ENCODE measurements at places on chromosomes 4 and X.

- DNase-seq: peak; percentile 44
Observed at GRCh38 chr4:110854021-110854678, 231.3 kb upstream of the PITX2 start.

- no peak for DNase-seq
Observed at GRCh38 chrX:153778684-153779101, 2.1 kb upstream of the SRPK3 start.

- DNase-seq: no peak
Observed at GRCh38 chrX:1535241-1536041, 1.5 kb downstream of the P2RY8 start.

DNA sequence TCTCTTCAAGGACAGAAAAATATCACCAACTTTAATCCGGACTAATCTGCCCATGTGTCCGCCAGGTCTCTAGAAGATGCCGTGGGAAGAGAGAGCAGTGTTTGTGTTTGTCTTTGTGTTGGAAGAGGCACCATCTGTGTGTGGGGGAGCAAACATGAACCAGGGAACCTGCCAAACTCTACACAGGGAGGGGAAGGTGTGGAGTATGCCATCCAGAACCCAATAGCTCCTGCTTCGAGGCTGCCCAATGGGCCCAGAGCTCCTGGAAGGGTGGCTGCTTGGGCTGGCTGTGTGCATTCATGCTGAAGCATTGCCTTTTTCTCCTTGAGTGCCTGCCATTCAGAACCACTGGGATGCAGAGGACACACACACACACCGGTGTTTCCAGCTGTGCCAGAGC is 536.2 kb downstream of the MID1IP1 start:
- no peak for DNase-seq

DNA sequence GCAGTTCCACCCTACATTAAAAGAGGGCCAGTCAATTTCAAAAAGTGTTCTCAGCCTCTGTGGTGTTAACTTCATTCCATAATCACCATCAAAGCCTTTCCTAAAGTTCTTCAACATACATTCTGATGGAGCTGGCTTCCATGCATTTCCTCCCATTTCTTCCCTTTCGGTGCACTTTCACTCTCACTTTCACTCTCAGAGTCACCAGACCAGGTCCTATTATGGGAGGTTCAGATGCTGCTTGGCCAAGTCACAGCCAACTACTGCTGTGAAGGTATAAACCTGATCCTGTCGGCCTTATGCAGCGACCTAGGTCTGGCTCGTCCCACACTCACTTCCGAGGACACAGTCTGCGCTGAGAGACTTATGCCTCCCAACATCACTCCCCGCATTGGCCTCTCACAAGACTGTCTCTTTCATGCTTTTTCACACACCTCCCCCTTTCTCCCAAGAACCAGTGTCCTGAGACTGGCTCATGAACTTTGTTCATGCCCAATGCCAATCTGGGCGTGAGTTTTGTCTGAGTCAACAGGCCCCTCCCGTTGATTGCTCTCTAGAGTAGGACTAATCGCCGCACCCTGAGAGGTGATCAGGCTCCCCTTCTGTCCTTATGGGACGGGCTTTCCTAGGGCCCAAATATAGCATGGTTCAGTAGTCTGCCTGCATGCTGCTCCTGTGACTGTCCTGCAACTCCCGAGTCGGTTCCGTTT is 60.8 kb upstream of the XAGE1B start:
- no peak for DNase-seq

GRCh38 chr4:93495346-93495745 is 333.2 kb upstream of the ATOH1 start:
- DNase-seq: no peak

GRCh38 chr4:56976837-56977320 is 527 bp downstream of the NOA1 start:
- peak; percentile 49 for DNase-seq

- DNase-seq: peak; percentile 84
Observed at GRCh38 chr4:108168671-108169523, at the start of gene LEF1. Gene LEF1, minus strand, starts transcription at chr4:108168932. Its CDS starts 1,165 bp downstream, at chr4:108167767.

DNA sequence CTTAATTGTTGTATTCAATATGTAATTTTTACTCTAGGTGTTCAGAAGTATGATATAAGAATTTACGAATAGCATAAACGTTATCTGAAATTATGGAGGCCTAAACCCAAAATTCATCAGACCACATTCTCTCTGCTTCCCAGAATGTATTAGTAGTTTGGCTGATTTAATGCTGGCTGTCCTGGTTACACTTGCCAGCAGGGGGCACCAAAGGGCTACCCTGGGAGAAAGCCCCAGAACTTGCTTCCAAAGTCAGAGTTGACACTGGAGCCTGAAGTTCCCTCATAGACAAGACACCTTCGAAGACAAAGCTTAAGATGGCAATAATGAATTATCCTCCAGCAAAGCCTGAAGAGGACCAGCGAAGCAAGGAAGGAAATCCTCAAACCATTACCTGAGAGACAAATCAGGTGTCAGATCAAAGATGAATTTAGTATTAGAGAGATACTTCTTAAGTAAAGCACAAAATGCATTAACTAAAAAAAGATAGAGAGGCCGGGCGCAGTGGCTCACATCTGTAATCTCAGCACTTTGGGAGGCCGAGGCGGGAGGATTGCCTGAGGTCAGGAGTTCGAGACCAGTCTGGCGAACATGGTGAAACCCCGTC is 11.3 kb upstream of the ANOS1 start:
- peak; percentile 44 for DNase-seq

DNA sequence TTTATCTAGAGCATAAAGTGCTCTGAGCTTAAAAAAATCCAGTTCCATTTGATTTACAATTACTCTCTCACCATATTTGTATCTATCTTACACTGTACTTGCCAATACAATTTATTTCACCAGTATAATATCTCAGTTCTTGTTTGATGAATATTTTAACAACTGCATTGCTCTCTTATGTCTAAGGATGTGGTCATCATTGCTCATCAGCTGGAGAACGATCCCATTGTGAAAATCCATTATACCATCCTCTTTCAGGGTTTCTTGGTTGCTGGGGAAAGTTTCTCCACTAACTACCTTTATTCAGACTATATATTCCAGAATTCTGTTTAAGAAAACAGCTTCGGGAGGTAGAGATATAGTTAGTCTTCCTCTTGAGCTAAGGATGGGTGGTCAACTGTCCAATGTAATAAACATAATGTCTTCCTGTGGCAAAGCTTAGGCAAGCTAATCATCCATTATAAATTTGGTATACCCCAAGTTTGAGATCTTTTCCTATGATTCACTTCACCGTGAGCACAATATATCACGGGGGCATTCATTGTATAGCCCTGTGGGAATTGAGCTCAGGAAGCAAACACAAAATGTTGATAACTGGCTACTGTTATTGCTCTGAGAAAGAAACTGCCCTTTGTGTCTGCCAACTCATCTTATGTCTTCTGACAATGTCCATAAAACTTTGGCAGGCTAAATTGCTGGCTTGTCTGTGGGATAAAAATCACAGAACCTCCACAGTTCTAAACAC is 2361.9 kb downstream of the ARAP2 start:
- no peak for DNase-seq

DNA sequence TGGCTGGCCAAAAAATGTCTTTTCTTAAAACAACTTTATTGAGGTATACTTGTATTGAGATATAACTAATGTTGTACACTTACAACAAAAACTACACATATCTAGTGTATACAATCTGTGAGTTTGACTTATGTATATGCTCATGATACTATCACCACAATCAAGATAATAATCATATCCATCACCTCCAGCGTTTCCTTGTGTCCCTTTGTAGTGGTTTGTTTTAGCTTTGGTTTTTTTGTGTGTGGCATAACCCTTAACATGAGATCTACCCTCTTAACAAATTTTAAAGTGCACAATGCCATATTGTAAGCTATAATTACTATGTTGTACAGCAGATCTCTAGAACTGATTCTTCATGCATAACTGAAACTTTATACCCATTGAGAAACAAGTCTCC is 13.4 kb upstream of the PCSK1N start:
- no peak for DNase-seq

DNA sequence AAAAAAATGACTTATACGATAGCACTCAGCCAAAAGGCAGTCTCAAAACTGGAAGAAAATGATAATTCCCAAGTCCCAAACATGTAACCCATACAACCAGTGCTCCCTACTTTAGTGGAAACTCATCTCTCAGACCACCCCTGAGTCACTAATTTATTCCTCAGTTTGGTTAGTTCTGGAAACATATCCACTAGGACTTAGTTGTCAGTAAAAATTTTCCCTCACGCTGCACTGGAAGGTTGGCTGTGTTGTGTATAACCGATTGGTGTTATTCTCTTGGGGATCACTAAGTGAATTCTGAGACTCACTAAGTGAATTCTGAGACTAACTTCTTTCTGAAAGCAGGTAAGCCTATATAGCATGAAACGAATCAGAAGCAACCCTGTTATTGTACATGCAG is 48.5 kb upstream of the GAB1 start:
- no peak for DNase-seq

DNA sequence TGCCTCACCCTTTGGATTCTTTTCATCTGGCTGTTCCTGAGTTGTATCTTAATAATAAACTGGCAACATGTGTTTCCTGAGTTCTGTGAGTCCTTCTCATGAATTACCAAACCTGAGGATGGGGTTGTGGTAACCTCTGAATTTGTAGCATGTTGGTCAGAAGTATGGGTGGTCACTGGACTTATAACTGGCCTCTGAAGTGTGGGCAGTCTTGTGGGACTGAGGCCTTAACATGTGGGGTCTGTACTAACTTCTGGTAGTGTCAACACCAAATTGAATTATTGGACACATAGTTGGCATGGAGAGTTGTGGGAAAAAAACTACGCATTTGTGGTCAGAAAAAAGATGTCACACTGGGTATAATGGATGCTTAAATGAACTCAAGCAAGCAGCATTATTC is 45.0 kb upstream of the TNIP3 start:
- DNase-seq: no peak

All from lung (tissue), 17 donors.